Colonic mucosa (tissue), 4 donors: ENCODE measurements at places on chromosomes 16 and 17. TPM values are rescaled to one million over a fixed set of nuclear protein-coding genes. Genes with fewer than 3 reads are reported as not detected.

The CA7 gene
- total RNA-seq, result 120 TPM

The ASPA gene
- 2.0 TPM for total RNA-seq

The RNF222 gene
- total RNA-seq, result not detected

The WBP2 gene
- 69.8 TPM for total RNA-seq

DNA sequence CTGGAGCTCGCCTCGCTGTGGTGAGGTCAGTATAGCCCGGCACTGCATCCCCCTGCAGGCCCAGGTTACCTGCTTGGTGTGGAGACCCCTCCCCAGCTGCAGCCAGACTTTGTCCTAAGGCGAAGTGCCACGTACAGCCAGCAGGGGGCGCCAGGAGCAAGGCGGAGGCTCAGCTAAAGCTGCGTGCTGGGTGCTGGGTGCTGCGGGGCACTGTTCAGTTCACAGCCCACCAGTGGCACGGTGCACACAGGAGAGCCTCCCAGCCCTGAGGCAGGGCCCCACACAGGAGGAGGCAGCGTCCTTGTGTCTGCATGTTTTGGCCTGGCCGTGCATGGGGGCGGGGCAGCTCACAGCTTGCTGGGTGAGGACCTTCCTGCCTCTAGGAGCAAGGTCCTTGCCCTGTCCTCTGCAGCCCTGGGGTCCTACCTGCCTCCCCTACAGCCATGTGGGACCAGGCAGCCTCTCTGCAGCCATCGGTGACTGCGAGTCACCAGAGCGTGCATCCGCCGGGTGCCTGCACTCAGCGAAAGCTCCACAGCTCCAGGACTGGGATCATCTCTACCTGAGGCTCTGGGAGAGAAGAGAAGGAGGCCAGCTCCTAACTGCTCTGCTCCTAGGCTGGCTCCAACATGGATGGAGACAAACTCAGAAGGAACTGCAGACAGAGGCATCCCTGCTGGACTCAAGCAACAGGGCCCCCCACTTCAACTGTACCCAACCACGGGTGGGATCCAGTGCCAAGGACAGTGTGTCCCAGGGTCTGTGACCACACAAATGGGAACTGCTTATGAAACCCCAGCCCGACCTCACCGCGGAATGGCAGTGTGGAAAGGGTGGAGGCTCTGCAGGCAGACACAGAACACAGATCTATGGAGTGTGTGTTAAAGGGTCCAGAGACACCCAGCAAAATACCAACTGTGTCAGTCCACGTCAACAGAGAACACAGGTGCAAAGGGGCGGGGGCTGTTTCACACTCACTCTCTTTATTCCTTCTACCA lies 19.0 kb downstream of the SLC7A5 start:
- peaks cover 3% of the 10 kb centered on the region for H3K4me1 ChIP-seq
- no peaks in the 10 kb centered on the region for H3K36me3 ChIP-seq
- no peaks in the 10 kb centered on the region for H3K27me3 ChIP-seq
- no peak overlapping the region for H3K4me3 ChIP-seq
- no peak overlapping the region for H3K27ac ChIP-seq

DNA sequence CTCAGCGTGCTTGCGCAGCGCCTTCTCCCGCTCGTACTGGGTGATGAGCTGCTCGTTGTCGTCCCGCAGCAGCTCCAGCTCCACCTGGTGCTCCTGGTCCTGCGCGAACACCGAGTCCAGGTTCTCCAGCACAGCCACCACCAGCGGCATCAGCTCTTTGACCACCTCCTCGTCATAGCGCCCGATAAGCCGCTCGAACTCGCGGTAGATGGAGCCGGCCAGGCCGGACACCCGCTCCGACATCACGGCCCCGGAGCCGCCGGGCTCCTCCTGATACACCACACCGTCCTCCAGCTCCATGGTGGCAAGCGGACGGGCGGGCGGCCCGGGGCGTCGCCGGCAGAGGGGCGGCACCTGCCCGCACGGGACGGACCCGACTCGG lies 320 bp downstream of the SPAG9 start:
- peak; percentile 56 for DNase-seq
- H3K27me3 ChIP-seq, result no peaks in the 10 kb centered on the region
- peak overlapping the region; percentile 98 for H3K27ac ChIP-seq
- H3K36me3 ChIP-seq, result no peaks in the 10 kb centered on the region
- peaks cover 3% of the 10 kb centered on the region for H3K4me1 ChIP-seq
- peak overlapping the region; percentile 77 for H3K4me3 ChIP-seq

GRCh38 chr16:12677502-12677901 lies 126.2 kb downstream of the CPPED1 start:
- no peak for DNase-seq
- H3K4me1 ChIP-seq, result no peaks in the 10 kb centered on the region
- no peaks in the 10 kb centered on the region for H3K27me3 ChIP-seq

DNA sequence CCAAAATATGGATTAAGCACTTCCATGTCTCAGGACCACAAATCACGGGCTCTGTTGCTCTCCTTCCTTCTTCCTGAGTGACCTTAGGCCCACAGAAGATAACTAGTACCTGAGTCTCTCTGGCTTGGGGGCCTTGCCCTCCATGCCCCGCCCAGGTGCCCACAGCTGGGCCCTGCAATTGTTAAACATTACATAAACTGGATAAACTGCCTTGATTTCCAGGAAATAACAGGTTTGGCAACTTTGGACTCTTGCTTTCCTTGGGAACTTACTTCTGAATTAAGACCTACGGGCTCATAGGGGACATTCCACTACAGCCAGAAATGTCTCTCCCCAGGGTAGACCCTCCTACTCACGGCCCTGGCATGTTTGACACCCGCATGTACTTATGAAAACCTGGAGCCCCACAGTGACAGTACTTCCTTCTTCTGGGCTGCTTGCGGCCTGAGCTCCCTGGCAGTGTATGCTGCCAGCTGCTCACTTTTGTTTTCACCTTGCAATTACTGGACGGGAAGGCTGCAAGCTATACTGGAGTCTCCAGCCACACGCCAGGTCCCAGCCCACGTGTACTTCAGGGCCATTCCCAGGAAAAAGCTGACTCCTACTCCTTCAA lies 2.3 kb upstream of the UBALD2 start:
- peak; percentile 82 for DNase-seq
- H3K27ac ChIP-seq, result peak overlapping the region; percentile 92
- H3K4me1 ChIP-seq, result peaks cover 43% of the 10 kb centered on the region
- no peaks in the 10 kb centered on the region for H3K36me3 ChIP-seq
- peak overlapping the region; percentile 4 for H3K4me3 ChIP-seq
